ENCODE measurements at places on chromosomes 3 and 15.

- DNase-seq = no peak
These were observed 636.1 kb upstream of the NAALADL2 start for GRCh38 chr3:174223042-174223441.

DNA sequence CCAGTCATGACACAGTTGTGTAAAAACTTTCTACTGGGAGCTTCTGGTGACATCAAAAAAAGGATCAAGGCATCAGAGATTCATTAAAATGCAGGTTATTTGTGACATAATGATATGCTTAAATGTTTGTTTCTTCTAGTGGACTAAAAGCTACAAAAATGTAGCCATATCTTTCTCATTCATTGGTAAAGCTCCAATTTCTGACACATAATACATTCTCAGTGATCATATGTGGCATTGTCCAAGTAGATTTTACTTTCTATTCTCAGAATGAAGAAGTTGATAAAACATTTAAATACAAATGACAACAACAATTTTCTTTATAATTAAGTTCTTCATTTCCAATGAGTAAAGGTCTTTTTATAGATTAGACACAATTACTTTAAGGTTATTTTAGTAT, 71.0 kb upstream of the ARHGEF26 start:
- DNase-seq = no peak

- DNase-seq = no peak
These were observed 117.3 kb upstream of the ALDH1A3 start for GRCh38 chr15:100762289-100762688.

DNA sequence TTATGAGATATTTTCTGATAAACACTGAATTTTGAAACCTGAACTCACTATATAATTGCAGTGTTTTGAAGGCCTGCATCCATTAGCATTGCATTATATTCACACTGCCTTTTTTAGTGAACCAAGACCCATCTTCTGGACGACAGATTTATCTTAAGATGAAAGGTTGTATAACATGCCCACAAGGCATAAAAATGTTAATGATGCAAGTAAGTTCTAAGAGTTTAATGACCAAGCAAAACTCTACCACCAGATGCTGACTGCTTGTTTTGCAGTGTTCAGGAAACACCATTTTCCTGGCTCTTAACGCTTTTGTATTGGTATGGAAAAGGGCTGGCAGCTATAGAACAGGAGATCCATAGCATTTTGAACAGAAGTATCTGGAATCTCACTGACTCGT, 46.1 kb downstream of the USP50 start:
- DNase-seq = no peak

DNA sequence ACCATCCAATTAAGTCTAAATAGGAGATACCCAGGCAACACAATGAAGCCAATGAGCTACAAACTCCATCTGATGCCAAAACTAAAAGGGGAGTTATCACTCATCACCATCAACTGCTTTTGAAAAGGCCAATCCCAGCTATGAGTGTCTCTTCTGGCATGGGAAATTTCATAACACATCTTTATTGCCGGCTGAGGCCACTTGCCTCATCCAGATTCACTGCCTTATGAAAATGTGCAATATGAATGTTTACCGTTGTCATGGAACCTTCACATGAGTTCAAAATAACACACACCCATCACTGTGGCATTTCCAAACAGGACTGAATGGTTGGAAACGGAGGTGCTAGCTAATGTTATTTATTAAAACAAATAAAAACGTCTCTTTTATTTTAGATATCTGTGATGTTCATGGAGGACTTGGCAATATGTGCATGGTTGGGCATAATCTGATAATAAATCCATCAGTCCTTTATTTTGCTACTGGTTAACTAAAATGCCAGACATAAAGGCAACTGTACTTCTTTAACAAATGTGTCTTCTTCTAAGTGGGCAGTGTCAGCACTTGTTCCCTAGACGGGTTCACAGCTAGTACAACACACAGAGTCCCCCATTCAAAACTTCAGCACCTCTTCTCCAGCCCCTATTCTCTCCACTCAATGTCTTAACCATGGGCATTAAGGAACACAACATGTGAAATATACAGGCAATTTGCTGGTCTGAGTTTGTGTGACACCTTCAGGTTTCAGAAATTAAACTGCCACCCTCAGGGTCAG, 143.9 kb downstream of the MAGI1 start:
- no peak for DNase-seq

DNA sequence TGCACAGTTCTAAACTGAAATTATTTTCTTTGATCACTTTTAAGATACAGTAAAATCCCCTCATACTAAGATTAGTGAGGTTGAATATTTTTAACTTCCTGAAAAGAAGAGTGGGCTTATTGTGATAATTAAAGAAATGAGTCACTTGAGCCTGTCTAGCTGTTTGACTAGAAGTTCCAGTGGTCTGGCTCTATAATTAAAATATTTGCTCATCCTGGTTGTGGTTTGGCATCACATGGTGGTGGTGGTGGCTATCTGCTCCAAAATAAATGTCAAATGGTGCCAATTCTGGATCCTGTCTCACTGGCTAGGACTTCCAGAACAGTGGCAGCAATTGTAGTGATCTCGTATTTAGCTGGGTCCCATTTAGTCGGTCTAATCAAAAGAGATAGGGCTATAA, 8.6 kb upstream of the TEX9 start:
- no peak for DNase-seq

GRCh38 chr15:66858423-66859207, 156.6 kb downstream of the SMAD6 start:
- DNase-seq = no peak

DNA sequence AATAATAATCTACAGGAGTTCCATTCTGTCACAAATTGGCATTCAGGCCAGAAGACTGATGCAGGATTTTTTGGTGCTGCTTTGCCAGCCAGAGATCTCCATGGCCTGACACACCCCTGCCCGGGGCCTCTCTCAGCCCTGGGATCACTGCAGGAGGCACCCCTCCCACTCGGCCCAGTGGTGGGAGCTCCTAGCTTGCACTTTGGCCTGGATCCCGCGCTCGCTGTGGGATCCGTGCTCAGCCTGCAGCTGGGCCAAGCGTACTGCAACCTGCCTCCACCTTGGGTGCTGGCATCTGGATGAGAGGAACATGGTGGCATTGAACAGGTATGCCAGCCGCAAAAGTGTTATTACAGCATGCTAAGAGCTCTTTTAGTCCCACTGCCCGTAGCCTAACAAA, 656.7 kb upstream of the CCDC54 start:
- no peak for DNase-seq

DNA sequence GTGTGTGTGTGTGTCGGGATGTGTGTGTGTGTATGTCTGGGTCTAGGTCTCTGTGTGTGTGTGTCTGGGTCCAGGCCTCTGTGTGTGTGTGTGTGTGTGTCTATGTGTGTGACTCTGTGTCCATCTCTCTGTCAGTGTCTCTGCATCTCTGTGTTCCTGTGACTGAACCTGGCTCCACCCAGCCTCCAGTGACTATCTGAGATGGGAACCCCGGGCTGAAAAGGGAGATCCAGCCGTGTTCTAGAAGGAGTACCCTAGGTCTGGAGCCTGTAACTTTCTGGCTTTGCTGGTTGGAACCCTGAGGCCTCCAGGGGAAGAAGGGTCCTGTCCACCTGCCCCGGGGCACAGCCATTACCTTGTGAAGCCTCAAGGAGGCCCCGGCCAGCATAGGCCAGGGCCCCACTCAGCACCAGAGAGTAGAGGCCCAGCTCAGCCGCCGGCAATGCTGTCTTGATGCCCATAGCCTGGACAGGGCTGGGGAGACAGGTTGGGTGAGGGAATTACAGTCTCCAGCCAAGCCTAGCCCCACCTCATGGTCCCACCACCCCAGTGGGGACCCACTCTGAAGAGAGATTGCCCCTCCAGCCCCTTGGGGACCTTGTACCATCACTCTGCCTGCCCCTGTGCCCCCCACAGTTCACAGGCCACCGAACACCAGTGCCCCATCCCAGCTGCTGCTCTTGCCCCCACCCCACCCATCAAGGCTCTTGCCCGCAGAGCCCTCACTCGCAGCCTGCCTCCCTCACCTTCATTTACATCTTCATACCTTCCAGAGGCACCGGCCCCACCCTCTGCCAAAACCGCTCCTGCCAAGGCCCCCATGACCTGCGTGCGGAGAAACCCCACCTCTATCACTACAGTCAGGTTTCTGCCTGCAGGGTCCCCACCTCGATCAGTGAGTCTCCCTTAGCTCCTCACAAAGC, 2.0 kb downstream of the HHATL start:
- no peak for DNase-seq

- no peak for DNase-seq
These were observed 34.5 kb downstream of the PRICKLE2 start for GRCh38 chr3:64190517-64191515.

DNA sequence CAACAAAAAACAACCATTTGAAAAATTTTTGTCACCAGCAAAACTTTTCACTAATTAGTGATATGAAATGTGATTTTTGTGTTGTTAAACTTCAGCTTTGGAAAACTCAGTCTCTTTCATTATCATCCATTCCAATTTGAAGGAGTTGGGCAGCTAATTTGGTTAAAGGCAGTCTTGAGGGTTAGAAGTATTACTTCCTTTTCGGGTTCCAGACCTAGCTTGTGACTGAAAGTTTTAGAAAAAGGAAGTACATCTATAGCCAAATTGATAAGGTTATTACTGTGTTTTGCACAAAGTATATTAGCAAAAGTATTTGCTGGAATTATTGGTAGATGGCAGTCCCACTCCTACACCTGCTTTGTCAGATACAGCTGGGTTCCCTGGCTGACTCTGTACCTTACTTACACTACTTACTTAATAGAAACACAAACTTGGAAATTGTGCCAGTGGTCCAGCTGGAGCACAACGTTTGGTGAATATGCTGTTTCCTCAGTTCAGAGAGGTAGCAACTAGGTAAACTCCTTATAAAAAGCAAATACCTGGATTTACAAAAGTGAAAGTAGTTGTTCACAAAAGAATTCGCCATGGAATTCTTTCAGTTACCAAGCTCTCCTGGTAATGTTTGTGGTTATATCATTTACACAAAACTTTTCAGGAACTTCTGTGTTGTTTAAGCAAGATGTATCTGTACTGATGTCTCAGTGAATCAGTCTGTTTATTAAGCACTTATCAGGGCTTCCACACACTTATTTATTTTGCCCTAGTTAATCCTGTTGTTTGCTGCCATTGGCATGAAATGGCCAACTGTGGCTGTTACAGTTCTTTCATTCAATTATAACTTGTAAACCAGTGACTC, 31.6 kb downstream of the TIPARP start:
- no peak for DNase-seq

DNA sequence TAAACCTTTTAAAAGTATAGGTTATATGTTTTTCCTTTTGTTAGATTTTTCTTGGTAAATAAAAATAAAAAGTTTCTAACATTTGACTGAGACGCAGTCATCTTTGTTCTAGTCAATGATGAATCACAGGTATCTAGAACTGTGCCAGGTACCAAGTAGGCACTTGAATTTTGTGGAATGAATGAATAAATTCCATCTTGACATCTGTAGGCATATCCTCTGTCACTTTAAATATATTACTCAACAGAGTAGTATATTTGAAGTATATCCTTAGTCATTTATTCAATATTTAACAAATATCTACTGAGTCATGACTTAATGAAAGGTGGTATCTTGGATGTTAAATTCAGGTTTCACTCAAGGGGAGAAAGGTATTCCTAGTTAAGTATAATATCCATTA, 828.4 kb downstream of the TUSC7 start:
- no peak for DNase-seq

- no peak for DNase-seq
These were observed 1280.5 kb downstream of the OTOL1 start for GRCh38 chr3:162777118-162777517.

DNA sequence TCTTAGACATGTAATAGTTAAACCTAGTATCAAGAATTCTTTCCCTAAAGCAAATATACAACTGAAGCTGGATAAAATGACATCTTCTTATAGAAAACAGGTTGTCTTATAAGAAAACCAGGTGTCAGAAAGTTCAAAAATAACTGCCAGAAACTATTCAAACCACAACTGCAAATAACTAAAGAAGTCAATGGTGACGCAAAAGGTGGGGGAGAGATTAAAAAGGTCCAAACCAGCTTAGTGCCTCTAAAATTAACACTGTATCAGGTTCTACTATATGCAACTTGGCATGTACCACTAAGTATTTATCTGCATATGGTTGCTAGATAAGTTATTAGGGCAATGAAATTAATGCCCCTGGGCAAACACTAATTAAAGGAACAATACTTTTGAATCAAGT, 136.8 kb downstream of the TBL1XR1 start:
- DNase-seq = no peak

Data from stimulated activated CD4-positive, alpha-beta T cell treated with anti-CD3 and anti-CD28 coated beads, TNF-alpha, amount 100 ng/mL, for 4 hours (primary cell).